PC-3 (cell line): ENCODE measurements at places on chromosomes 12 and 14.
A peak's percentile ranks its signal among the peaks of the same experiment; 100 is the strongest.

GRCh38 chr12:50057000-50057841 lies at the start of gene ASIC1:
Gene ASIC1 (plus strand): TSS chr12:50057596. CDS start chr12:50058767, 1,171 bp downstream.
- peak; percentile 64 for DNase-seq

DNA sequence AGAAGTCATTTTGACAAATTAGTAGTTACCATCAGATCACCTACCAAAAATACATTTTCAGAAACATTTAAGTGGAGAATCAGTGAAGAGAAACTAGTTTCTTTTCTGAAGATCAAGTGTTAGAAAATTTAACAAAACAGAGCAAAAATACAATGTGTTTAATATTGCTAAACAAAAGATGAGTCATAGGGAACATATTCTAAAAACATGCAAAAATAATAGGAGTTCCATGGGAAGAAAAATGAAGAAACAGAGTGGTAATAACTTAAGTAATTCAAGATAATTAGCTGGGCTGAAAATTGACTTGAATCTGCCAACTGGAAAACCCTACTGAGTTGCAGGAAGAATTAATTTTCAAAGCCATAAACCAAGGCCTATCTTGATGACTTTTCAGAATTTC lies 111.5 kb upstream of the KITLG start:
- DNase-seq = no peak

GRCh38 chr12:3593906-3594483 lies 103.0 kb downstream of the PRMT8 start:
- DNase-seq = no peak

DNA sequence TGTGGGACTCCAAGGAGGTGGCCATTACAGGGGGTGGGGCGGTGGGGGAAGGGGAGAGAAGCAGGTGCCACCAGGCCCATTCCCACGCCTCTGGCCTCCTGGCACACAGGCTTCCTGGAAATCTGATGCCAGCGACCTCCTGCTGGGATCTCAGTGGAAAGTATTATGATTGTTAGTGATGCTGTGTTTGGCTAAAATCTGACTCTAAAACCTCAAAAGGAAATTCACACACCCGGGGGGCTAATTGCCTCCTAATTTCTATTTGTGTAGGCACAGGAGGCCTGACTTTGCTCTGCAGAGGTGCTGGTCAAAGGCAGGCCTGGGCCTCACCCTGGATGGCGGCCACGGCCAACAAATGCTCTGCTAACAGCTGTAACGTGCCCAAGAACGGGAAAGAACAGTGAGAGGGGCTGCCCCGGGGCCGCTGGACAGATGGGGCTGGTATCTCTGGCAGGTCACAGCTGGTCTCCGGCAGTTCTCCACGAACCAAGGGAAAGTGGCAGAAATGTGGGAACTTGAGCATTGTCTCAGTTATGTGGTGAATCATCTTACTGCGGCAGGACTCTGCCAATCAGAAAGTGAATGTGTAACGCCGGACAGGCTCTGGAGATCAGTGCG lies 14.3 kb downstream of the FAM181A start:
- DNase-seq = peak; percentile 61

- DNase-seq = no peak
Measured at GRCh38 chr12:2239381-2239871, 186.6 kb downstream of the CACNA1C start.

DNA sequence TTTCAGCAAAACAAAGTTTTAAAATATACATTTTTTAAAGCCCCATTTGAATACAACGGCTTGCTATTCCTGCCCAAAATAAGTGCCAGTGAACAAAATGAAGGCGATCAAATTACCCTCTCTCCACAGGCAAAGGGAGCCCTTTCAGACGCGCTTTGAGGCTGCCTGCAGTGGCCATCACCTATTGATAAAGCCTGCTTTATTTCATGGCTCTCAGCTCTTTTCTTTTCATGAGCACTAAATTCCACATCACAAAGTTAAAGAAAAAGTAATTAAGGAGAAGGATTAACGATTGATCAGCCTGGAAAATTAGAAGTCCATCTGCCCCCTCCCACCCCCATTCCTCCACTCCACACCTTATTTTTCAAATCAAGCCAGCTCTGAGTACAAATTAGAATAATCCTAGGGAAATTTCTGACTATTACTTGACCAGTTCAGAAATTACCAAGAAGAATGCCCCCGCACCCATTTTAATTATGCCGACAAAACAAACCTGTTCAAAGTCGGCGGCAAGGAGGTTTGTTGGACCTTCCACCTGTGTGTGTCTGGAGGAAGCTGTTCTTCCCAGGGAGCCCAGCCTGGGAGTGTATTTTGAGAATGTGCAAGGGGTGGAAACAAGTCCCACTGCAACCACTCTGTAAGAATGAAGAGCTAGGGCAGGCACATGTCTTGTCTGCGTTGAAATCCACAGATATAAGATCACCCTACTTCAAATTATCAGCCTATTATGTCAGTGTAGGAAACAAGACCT lies 64.2 kb upstream of the RIC8B start:
- DNase-seq = no peak

DNA sequence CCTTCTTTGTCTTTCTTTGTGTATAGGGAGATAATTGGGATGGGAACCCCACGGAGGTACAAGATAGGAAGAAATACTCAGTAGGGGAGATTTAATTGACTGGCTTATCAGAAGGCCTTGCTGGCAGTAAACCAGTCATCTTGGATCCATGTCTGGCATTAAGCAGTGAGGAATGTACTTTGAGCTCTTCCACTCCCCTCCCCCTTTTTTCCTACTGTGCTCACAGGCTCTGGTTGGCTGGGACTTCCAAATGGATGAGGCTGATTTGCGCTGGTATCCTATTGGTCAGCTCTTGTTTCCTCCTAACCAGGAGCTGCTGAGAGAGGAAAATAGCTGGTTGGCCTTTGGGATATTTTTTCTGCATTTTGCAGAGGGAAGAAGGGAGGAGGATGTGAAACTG lies 24.7 kb downstream of the NGDN start:
- DNase-seq = no peak

- no peak for DNase-seq
Measured at GRCh38 chr12:130977743-130978095, 24.0 kb downstream of the ADGRD1 start.

DNA sequence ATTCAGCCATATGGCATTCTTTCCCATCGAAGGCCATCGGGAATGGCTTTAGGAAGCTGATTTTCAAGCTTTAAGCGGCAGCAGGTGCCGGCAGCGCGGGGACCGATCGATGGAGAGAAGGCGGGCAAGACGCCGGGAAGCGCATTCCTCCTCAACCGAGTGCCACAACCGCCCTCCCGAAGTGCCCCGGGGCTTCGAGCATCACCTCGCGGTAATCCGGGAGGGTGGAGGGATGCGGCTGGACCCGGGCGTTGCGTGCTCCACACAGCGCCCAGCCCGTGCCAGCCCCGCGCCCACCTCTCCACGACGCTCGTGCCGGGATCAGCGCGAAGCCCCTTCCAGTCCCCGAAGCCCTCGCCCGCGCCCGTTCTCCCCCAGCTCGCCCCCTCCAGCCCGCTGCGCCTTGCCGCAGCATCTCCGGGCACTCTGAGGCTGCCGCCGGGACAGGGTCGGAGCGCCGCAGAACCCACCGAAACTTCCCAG lies 3.2 kb downstream of the USP44 start:
- DNase-seq = no peak

GRCh38 chr12:39574785-39575497 lies 44.7 kb downstream of the ABCD2 start:
- DNase-seq = no peak

DNA sequence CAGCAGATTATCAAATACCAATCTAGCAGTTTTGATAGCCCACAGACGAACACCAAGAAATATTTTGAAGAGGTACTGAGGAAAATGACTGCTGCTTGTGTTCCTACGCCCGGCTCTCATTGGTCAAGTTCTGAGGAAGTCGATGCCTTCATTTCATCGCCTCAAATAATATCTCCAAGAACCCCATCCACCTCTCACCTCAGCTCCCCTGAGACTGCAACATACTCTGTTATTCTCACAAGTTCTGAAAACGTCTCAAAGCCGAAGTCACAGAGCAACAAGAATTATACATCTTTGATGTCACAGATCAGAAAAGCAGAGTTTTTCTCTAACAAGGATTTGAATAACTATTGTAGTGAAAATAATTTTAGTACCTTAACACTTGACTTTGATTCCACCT lies 55.5 kb upstream of the BCAT1 start:
- no peak for DNase-seq

GRCh38 chr12:47650469-47650868 lies 55.4 kb downstream of the RPAP3 start:
- peak; percentile 57 for DNase-seq

GRCh38 chr14:90883782-90884181 lies 67.6 kb upstream of the TTC7B start:
- DNase-seq = no peak

- DNase-seq = no peak
Measured at GRCh38 chr14:102827716-102828115, 50.5 kb downstream of the TRAF3 start.

- no peak for DNase-seq
Measured at GRCh38 chr12:48602192-48602989, 32.5 kb upstream of the LALBA start.

DNA sequence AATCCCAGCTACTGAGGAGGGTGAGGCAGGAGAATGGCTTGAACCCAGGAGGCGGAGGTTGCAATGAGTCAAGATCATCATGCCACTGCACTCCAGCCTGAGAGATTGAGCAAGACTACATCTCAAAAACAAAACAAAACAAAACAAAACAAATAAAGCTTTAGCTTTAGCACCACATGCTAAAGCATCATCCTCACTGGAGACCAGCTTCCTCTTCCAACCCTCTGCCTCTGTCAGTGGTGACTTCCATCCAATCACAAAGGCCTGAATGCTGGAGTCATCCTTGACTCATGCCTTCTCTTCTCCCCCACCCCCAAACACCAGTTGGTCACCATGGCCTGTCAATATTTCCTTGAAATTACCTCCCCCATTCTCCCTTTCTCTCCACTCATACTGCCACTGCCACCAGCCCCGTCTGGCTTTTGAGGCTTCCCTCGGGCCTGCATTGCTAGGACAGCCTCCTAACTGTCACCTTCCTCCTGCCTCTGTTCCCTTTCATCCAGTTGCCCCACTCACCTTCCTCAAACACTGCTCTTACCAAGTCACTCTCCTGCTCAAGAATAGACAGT lies 1.4 kb downstream of the ZNF385A start:
- DNase-seq = peak; percentile 70

GRCh38 chr12:79782172-79782900 lies 91.6 kb upstream of the PAWR start:
- DNase-seq = no peak
